NCI-H510A (cell line): ENCODE measurements at places on chromosomes 6 and 20.

DNA sequence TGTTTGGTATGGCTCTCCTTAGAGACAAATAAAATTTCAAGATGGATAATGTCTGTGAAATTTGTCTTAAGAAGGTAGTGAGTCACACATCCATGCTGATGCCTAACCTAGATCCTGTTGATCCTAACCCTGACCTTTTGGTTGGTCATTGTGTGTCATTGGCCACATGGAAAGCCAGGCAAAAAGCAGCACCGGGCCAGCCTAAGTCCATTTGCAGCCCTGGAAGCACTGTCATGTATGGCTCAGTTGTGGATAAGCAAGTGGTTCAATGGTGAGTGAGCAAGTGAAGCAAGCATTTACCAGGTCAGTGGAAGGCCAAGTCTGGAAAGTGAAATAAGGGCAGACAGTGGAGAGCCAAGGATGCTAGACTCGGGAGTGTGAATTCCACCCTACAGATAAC is 12.1 kb upstream of the XRN2 start:
- DNase-seq, result no peak

- DNase-seq, result no peak
Observed at GRCh38 chr6:27951040-27951439, 6.0 kb upstream of the OR2B6 start.

DNA sequence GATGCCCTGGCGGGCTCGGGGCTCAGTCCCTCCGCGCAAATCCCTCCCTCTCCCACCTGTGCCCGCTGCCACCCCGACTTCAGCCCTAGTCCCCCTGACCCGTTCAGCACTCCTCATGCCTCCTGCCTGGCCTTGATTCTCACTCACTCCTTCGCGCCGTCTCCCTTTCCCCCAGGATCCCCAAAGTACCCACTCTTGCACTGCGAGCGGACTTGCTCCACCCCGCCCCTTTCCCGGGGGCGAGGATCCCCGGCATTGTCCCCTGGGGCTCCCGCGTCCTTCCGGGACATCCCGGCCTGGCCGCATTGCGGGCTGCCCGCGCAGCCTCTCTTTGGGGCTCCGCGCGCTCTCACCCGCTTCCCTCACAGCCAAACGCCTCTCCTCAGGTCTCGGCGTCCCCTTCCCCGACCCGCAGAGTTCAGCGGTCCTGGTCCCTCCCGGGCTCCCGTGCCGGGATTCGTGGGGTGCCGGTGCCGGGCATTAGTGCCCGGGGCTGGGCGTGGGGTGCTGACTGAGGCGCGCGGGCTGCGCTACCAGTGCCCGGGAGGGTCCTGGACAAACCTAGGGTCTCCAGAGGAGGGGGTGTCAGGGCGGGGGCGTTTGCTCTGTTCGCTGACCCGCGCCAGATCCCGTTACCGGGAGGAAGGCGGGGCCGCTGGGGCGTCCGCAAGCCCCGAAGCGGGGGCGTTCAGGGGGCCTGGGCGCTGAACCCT is 45.5 kb upstream of the SUPT3H start:
- no peak for DNase-seq

DNA sequence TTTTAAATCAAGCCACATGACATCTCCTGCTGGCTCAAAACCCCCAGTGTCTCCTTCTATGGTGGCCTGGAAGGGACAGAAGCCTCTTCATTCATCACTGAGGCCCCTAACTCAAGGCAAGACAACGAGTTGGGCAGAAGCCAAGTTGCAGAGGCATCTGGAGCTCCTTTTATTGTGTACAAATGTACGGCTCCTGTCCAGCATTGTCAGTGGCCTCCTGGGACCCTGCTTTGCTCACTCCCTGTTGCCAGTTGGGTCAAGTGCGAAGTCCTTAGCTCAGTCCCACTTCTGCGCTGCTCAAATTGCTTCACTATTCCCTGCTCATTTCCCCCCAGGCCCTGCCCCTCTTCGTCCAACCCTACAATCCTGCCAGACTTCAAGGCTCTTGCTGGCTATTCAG is 181.2 kb upstream of the PMEPA1 start:
- DNase-seq, result no peak

DNA sequence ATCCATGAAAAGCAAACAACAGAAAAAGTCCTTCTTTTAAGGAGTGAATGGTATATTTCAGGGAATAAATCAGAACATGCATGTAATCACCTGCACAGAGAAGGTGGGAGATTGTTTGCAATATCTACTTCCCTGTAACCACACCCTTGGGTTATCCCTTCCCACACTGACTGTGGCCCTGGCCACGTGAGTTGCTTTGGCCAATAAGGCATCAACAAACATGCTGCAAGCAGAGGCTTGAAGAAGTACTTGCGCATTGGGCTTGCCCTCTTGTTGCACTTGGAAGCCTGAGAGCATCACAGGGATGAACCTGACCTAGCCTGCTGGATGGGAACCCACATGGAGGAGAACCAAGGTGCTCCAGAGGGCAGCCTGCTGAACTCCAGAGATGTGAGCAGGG is 208.5 kb downstream of the PTPRT start:
- DNase-seq, result no peak

GRCh38 chr20:10319855-10320254 is 101.2 kb downstream of the SNAP25 start:
- no peak for DNase-seq

- DNase-seq, result no peak
Observed at GRCh38 chr6:3277251-3277650, 18.5 kb downstream of the PSMG4 start.

DNA sequence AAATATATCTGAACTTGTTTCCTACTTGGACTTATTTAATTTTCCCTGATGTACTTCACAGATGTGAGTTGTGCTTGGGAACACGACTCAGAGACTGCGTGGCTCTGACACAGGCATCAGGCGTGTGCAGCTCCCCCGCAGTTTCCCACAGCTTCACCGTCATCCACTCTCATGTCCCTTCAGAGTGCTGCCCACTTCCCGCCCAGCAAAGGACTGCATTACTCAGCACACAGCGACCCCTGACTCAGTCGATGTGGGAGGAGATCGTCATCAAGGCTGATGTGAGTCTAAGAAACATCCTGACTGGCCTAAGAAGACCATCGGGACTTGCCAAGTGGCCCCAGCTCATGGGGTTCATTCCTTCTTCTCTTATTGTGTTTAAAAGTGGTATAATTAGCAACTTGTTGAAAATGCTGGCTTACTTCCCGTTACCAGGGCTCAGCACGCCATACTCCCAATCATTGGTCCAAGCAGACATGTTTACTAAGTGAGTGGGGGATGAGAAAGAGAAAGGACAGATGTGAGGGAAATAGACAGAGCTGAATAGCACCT is 539.4 kb upstream of the JARID2 start:
- DNase-seq, result no peak

DNA sequence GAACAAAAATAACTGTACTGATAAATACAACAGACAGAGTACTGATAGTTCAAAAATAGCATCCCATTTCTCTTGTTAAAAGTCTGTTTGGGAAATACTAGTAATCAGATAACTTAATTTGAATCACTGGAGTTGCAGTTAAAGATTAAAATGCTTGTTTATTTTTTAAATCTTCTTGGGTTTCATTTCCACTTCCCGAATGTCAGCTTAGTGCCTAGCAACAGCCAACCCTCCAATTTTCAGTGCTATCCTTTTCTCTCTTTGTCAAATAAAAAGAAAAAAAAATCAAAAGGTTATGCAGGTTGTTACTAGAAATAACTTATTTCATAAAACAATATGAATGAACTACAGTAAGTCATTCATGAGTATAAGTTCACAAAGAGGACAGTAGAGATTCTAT is 257.7 kb upstream of the STXBP5 start:
- no peak for DNase-seq

GRCh38 chr6:153312634-153313033 is 181.6 kb upstream of the RGS17 start:
- peak; percentile 26 for DNase-seq

DNA sequence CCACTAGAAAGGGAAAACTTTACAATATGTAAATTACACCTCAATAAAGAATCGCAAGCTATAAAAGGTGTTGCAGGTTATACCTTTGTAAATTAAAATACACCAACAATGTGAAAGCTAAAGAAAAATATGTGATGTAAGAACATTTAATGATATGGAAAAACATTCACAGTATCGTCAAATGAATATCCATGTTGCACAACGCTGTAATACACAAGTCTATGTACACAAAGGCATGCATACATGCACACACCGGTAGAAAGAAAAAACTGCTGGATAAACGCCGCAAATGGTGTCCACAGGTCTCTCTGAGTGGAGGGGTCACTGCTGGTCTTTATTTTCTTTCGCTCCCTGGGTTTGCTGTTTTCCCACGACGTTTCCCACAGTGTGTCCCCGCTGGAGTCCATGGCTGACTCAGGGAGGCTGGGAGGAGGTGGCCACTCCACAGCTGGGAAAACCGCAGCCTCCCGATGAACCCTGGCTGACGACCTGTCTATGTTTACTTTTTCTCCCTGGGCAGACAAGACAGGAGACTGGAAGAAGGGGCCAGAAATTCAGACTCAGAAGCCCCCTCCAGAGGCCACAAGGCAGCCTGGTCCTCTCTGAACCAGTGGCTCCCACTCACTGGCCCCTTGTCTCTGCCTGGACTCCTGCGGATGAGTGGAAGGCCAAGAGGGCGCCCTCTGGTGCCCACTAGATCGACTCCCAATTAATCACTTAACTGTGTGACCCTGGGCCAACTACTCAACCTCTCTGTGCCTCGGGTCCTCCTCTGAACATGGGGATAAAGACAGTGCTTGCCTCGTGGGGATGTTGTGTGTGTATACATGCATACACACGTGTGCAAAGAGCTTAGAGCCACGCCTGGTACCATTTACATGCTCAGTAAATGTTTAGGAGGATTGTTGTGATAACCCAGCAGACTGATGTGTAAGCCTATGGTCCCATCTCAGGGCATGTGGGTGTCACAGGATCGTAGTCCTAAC is 12.8 kb upstream of the BPI start:
- DNase-seq, result no peak

DNA sequence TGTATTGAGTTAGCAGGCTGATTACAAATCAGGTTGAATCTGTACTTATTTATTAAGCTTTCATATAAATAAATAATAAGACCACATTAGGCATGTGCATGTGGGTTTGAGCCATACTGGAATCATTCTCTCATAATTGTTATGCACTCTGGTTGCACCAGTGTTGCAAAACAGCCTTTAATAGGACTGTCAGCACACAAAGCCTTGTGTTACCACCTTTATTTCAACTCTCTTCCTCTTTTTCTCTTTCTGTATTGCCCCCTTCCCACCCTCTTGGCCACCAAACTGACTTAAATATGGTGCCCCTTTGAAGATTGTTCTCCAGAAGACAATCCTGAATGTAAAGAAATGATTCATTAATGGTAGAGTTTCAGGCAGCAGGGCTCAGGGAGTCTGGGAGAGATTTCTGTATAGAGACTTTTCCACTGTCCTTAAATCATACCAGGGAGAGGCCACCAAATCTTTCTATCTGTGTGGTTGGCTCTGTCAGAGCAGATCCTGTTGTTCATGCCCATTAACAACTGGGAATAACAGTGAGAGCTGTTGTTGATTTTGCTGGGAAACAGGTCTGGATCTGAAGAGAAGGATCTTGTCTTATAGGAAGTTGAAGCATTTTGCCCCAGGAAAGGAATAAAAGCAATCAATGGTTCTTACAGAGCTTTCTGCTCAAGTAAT is 131.6 kb upstream of the SOX4 start:
- DNase-seq, result no peak

- no peak for DNase-seq
Observed at GRCh38 chr6:2817903-2818443, 23.7 kb downstream of the SERPINB1 start.

DNA sequence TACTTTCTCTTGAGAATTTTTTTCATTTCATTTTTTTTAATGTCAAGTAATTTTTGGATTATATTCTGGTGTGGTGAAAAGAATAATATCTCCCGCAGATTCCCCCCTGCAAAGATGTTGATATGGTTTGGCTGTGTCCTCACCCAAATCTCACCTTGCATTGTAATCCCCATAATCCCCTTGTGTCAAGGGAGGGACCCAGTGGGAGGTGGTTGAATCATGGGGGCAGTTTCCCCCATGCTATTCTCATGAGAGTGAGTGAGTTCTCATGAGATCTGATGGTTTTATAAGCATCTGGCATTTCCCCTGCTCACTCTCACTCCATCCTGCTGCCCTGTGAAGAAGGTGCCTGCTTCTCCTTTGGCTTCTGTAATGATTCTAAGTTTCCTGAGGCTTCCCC is 58.7 kb upstream of the PMEPA1 start:
- no peak for DNase-seq

- no peak for DNase-seq
Observed at GRCh38 chr6:53815381-53816119, 20.7 kb downstream of the LRRC1 start.

- DNase-seq, result no peak
Observed at GRCh38 chr6:83536034-83536646, 23.8 kb downstream of the PRSS35 start.

- no peak for DNase-seq
Observed at GRCh38 chr20:62738025-62738881, 29.6 kb downstream of the NTSR1 start.

- DNase-seq, result no peak
Observed at GRCh38 chr6:166499350-166500163, 86.9 kb downstream of the RAMACL start.

DNA sequence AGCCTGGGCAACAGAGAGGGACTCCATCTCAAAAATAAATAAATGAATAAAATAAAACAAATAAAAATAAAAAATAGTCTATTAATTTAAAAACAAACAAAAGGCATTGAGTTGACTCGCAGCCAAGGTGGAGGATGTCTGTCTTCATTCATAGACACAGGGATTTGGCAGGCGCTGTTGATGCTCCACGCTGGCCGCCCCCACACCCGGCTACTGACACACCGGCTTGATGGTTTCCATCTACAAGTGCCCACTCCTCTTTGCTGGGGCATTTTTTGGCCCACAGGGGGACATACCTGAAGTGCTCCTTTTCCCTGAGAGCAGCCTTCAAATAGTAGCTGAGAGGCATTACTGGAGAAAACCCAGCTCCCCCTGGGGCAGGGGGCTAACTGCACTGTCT is 178.3 kb upstream of the RALGAPA2 start:
- DNase-seq, result no peak

- DNase-seq, result no peak
Observed at GRCh38 chr6:68139130-68139529, 496.0 kb upstream of the ADGRB3 start.

- no peak for DNase-seq
Observed at GRCh38 chr6:53495506-53496499, 49.1 kb downstream of the GCLC start.

DNA sequence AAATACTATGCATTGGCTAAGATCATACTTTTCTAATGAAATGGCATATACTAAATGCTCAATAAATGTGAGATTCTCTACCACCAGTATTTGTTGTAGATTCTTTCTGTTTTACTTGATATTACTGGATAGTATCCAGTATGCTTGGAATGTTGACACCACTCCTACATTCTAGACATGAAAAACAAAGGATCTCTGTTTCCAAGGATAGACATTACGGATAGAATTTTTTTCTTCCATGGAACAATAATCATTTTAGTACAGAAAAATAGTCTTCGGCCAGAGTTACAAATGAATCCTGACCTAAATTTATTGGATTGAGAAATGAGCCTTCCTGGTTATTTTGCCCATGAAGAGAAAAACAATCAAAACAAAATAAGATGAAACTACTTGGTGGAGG is 258.2 kb upstream of the NT5E start:
- no peak for DNase-seq
